Activated T-cell treated with anti-CD3 and anti-CD28 coated beads for 1 hour (primary cell): ENCODE measurements at places on chromosomes 16 and 17.

- no peak for DNase-seq
Measured at GRCh38 chr17:46208997-46209396, 15.8 kb upstream of the KANSL1 start.

- no peak for DNase-seq
Measured at GRCh38 chr17:45189009-45189408, 27.3 kb downstream of the HEXIM2 start.

GRCh38 chr16:70572050-70572925, 48.7 kb downstream of the SF3B3 start:
- no peak for DNase-seq

GRCh38 chr17:34110315-34110714, 144.8 kb upstream of the CCL2 start:
- no peak for DNase-seq

DNA sequence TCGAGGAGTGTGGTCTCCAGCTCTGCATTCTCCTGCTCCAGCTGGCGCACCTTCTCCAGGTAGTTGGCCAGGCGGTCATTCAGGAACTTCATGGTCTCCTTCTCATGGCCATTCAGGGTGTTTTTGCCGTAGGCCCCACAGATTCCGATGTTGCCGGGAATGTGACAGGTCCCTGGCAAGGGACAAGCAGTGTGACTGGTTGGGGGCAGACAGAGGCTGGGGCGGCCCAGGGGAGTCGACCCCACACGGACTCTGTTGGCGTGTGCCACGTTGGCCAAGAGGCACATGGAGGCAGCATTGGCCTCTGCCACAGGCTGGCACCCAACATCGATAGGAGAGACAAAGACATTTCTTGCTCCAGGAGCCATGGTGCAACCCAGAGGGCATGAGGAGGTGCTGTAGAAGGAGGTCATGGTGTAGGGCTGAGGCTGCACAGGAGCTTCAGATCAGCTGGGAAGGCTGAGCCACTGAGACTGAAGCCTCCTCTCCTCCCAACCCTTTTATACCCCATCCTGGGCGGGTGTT, at the start of gene KRT37:
TSS of gene KRT37 (minus strand) at position 475 of the 525 bp plus-strand sequence. CDS start at position 413, 62 bp downstream.
- no peak for DNase-seq
